ENCODE measurements at places on chromosomes 7 and 10.

GRCh38 chr7:133931053-133931452 is 196.1 kb upstream of the LRGUK start:
- DNase-seq, result no peak

- no peak for DNase-seq
Measured at GRCh38 chr7:3029138-3029537, 14.5 kb downstream of the CARD11 start.

DNA sequence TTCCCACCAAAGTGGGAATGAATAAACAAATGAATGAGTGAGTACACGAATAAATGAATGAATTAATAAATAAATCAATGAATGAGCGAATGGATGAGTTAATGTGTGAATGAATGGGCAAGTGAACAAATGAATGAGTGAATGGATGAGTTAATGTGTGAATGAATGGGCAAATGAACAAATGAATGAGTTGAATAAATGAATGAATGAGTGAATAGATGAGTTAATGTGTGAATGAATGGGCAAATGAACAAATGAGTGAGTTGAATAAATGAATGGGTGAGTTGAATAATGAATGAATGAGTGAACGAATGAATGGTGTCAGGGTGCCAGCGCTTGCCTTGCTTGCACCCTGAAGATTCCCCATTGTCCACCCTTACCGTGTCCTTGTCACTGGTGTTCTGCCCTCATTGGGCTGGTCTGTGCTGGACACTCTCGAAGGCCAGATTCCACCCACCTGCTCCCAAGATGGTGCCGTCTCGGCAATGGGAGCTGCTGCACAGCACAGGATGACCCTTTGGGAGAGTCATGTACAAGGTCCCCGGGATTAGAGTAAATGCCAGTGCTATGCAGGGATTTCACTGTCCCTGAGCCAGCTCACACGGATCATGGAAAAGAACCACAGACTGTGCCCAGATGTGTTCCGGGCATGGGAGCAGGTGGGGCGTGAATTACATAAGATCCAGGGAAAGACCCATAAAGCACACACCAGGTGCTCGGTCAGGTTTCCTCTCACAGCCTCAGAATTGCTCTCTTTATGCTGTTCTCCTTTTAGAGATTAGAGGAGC is 83.2 kb downstream of the CAMK1D start:
- no peak for DNase-seq

- DNase-seq, result no peak
Measured at GRCh38 chr10:50361946-50362345, 110.6 kb upstream of the ASAH2 start.

DNA sequence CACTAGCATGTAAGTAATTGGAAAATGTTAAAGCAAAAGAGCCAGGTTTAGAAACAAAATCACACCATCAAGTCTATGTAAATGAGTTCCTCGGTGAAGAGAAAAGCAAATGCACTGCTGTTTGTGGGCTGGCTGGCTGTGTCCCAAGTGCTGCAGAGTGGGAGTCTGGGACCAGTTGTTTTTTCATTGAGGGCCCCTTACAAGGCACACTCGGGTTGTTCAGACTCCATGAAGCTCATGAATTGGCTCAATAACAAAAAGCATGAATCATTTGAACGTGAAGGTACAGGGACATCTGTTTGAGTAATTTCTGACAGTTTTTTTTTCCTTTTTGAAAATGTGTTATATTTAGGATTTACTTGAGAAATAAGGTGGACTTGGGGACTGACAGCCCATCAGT is 28.0 kb downstream of the GRK5 start:
- peak; percentile 81 for DNase-seq

DNA sequence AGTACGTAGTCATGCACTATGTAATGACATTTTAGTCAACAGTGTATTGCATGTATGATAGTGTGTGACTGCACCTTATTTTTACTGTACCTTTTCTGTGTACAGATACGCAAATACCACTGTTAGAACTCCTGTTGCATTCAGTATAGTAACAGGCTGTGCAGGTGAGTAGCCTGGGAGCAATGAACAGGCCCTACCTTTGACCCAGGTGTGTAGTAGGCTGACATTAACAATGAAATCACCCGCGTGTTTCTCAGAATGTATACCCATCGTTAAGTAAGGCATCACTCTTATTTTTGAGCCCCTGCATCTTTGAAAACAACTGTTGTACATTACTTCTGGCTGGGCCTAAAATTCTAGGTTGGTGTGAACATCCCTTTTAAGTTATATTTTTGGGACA is 41.6 kb downstream of the DAGLB start:
- no peak for DNase-seq

- no peak for DNase-seq
Measured at GRCh38 chr7:26457696-26458327, 166.2 kb downstream of the SNX10 start.

- DNase-seq, result no peak
Measured at GRCh38 chr10:98196985-98197384, 62.5 kb downstream of the R3HCC1L start.

- DNase-seq, result no peak
Measured at GRCh38 chr10:127524908-127525665, 24.0 kb upstream of the NPS start.

- DNase-seq, result no peak
Measured at GRCh38 chr10:106711313-106711906, 453.1 kb downstream of the SORCS1 start.

DNA sequence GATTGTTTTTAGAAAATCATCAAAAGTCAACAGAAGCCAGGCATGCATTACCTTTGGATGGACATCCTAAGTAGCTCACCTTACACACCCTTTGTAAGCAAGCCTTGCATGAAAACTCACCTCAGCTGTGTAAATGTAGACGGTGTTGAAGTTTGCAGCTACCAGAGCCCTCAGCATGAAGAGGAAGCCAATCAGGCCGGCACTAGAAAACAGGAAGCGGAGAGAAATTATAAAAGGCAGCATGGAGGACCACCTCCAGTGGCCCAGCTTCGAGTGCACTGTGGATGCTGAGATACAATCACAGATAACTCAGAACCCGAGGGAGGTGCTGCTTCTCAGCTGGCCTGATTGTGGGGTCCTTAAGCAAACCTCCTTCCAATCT is 75.3 kb downstream of the SVOPL start:
- no peak for DNase-seq

- DNase-seq, result no peak
Measured at GRCh38 chr10:42428534-42428933, 209.8 kb downstream of the ZNF33B start.

- DNase-seq, result no peak
Measured at GRCh38 chr7:105130580-105130979, 116.6 kb downstream of the KMT2E start.

DNA sequence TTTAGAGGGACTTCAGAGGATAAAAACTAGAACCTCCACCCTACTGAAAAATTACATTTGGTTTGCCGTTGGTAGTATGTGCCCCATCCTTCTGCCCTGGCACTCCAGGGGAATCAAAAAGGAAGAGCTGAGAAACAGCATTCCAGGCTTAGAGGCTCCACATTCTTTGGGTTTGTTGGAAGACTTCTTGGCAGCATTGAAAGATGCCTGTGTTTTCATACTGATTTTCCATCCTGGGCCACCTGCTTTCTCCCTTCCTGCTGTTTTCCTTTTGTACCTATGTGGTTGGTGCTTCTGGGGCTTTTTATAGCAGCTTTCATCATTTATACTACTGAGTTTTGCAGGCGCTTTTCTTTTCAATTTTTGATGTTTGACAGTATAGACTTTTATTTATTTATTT is 61.7 kb downstream of the AUTS2 start:
- no peak for DNase-seq

- DNase-seq, result no peak
Measured at GRCh38 chr7:157795199-157795598, 458.4 kb downstream of the DNAJB6 start.

- DNase-seq, result no peak
Measured at GRCh38 chr10:74293686-74294371, 142.8 kb downstream of the ADK start.

GRCh38 chr7:45021604-45022296 is 21.7 kb downstream of the CCM2 start:
- no peak for DNase-seq

GRCh38 chr10:47311193-47311931 is 10.9 kb upstream of the GDF2 start:
- no peak for DNase-seq

DNA sequence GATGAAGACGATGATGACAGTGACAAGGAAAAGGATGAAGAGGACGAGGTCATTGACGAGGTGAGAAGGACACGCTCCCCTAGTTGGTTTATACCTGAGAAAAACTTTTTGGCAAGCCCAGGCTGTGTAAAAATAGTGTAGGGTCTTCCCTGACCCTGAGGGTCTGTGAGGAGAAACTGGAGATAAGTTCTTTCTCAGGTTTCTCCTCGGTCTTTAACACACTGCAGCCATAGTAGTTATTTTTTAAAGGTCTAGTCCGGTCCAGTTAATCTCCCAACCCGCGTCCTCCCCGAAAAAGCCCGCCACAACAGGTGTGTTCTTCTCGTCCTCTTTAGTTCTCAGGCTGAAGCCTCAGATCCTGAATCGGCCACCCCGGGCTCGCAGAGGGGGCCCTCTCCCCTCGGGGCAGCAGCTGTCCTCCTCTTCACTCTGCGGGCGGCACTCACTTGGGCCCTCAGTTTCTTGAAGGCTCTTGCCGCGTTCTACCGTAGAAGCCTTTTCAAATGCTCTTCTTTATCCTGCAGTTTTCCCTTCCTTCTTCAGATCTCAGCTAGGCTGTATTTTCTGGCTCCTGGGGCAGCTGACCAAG is 411 bp downstream of the BCCIP start:
- DNase-seq, result no peak

DNA sequence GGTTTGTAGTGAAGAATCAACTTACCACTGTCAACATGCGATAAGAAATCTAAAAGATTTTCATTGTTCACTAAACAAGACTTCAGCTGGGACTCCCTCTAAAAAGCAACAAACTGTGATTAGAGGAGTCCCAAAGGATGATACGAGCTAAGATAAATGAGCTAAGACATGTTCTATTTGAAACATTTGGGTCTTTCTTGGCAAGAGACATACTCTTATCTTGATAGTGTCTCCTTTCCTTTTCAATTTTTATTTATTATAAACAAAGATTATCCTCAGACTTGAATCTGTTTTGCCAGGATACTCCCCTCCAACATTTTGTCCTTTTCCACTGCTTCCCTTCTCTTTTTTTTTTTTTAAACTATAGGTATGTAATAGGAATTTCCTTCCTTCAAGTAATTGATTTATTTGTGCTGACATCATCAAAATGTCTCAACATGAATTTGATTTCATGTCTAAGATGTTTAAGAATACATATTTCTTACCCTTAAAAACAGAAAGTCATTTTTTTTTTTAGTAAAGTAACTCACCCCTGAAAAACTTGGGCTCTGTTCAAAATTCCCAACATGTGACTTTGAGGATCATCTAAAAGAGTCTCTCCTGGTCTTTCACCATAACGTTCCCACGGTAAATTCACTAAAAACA is 158.4 kb upstream of the NRP1 start:
- DNase-seq, result no peak

DNA sequence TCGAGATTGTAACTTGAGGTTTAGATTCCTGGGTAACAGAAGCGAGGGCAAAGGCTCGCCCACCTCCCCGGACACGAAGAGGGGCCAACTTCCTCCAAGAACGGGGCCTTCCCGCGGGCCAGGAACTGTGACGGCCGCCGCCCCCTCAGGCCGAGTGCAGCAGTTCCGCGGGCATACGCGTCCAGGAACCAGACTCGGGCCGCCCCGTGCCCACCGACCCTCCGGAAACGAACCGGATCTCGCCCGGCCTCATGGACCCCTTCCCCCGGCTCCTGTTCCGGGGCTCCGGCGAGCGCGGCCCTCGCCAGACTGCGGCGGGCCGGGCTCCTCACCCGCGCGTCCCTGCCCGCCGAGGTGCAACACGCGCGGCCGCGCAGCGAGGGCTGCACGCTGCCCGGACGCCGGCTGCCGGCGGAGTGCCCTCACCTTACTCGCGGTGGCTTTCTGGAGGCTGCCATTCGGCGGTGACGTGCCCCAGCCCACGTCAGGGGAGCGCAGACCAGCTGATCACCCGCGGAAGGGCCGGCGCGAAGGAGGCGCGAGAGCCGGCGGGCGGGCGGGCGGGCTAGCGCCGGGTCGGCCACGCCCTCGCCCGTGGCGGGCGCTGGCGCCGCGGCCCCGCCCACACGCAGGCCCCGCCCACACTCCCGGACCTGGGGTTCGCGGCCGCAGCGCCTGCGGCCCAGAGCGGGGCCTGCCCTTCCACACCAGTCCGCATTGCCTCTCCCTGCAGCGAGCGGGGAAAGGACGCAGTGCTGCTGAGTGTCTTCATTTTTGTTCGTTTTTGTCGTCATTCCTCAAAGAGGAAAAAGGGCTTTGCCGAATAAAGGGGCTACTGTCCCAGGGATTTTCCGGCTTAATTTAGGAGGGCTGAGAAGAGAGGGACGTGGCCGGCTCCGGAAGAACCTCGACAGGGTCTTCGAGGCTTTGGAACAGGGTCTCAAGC is at the start of gene XPNPEP1:
Gene XPNPEP1 (minus strand): TSS at position 536 of the 946 bp plus-strand sequence. CDS start 78 bp downstream, at position 458.
- DNase-seq, result no peak

DNA sequence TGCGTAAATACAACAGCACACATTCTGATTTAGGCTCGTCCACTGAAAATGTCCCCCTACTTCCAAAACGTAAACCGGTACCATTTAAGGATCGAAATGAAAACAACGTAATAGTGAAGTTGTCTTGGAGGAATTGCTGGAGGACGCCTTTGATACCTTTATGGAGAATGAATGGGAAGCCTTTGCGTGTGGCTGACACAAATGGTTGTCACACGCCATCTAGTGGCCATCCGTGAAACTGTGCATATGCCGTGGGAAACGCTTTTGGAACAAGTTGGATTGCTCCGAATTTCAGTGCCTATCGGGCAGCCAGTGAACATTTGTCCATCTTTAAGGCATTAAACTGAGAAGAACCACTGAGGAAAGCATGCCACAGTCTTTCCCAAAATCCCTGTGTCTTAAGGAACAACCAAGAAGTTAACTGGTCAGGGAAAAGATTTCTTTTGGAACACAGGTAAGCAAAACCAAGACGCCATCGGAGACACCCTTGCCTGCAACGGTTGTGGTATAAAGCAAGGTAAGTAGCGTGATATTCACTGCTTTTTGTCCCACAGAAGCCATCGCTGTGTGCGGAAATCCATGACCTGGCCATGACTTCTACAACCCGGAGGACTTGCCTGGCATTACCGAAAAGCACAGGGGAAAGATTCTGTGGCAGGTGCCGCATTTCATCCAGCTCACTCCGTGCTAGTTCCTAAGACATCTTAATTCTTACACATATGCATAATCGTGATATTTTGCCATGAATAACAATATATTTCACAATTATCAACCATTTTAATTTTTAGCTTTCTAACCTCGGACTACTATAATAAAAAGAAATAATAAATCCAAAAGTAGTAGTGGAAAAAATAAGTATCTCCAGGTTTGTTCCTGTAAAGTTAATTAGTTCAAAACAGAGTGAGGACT is 100.6 kb downstream of the FAM204A start:
- no peak for DNase-seq
